ENCODE measurements at places on chromosomes 12 and 14. TPM values are rescaled to one million over a fixed set of nuclear protein-coding genes. Genes with fewer than 3 reads are reported as not detected.

DNA sequence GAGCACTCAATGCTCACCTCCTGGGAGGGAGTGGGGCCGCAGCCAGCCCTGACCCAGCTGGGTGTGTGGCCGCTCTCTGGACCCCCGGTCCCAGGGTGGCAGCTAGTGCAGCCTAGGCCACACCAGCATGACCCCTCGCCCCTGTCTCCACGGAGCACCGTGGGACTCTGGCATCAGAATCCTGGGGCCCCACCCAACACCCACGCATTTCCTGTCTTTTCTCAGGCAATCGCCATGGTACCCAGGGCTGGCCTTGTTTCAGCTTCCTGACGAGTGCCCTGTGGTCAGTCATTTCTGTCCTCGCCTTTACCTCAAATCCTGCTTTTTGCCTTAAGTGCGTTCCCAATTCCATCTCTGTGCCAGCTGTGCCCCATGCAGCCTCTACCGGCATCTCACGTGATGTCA, 15.9 kb downstream of the PACS2 start:
- H3K36me3 ChIP-seq = no peaks in the 10 kb centered on the region
- H3K27ac ChIP-seq = no peak overlapping the region
- no peaks in the 10 kb centered on the region for H3K27me3 ChIP-seq

GRCh38 chr12:3313675-3314663, 177.0 kb upstream of the PRMT8 start:
- no peak overlapping the region for H3K4me3 ChIP-seq
- no peaks in the 10 kb centered on the region for H3K36me3 ChIP-seq
- no peaks in the 10 kb centered on the region for H3K27me3 ChIP-seq
- no peak overlapping the region for H3K27ac ChIP-seq

Gene A2M
- polyA plus RNA-seq = 0.15 TPM

- no peaks in the 10 kb centered on the region for H3K36me3 ChIP-seq
- no peaks in the 10 kb centered on the region for H3K27me3 ChIP-seq
- no peak for DNase-seq
- H3K4me1 ChIP-seq = no peaks in the 10 kb centered on the region
- H3K4me3 ChIP-seq = no peak overlapping the region
These were observed 189.7 kb downstream of the EPS8 start for GRCh38 chr12:15599266-15600037.

Gene IRAK3
- polyA plus RNA-seq = 0.28 TPM

- no peak for DNase-seq
- no peaks in the 10 kb centered on the region for H3K36me3 ChIP-seq
- peaks cover 2% of the 10 kb centered on the region for H3K4me1 ChIP-seq
- no peaks in the 10 kb centered on the region for H3K27me3 ChIP-seq
These were observed 17.2 kb downstream of the ZBTB42 start for GRCh38 chr14:104817930-104818713.

DNA sequence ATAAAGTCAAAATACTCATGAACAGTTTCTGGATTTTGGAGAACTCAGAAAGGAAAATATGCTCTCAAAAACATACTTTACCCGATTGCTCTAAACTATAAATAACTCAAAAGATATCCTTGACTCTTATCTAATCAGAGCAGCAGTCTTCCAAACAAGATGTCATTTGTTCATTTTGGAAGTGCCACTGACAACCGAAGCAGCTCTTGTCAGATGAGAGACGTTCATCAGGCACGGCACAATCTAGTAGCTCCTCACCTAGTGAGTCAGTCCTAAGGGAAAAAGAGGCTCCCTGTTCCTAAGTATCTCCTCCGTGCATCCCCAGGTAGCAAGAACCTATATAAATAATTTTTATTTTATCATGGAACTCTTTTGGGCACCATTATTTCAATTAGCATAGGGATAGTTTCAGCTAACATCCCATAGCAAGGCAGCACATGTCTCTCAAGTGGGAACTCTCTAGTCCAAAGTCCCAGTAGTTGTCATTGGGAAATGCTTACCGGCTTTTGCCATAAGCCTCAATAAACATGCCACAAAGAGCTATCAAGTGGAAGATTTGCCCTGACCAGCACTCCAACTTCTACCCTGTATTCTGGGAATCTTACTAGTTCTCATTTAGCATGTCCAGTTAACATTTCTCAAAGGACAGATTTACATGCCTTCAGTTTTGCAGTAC, 14.1 kb upstream of the TMEM263 start:
- no peaks in the 10 kb centered on the region for H3K27me3 ChIP-seq
- H3K36me3 ChIP-seq = no peaks in the 10 kb centered on the region
- H3K27ac ChIP-seq = no peak overlapping the region
- DNase-seq = no peak

Gene B4GALNT1
- polyA plus RNA-seq = 2.3 TPM

DNA sequence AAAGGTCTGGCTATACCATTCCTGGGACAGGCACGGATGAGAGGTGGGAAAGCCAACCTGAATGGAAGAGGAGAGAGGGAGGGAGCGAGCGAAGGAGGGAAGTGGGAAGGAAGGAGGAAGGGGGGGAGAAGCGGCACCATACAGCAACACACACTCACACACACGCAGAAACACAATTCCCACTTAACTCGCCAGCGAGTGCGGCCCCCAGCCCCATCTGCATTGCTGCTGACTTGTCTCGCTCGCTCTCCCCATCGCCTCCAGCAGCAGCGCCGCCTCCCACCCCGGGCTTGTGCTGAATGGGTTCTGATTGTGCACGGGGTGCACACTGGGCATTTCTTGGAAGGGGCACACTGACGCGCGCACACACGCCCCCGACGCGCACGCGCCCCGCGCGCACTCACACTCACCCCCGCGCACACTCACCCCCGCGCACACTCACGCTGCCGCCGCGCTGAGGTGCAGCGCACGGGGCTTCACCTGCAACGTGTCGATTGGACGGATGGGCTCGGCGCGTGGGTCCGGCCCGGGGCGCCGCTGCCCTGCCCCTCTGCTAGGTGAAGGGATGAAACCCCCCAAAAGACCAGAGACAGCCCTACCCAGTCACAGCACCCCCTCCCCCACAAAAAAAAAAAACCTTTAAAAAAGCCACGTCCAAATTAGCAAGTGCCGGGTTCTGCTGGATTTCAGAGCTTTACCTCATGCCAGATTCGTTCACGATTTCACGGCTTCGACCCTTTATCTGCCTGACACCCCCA, 685 bp downstream of the GRIN2B start:
- H3K4me1 ChIP-seq = peaks cover 4% of the 10 kb centered on the region
- H3K36me3 ChIP-seq = no peaks in the 10 kb centered on the region
- H3K4me3 ChIP-seq = peak overlapping the region; percentile 66
- no peak for DNase-seq
- no peak overlapping the region for H3K27ac ChIP-seq
- peaks cover 8% of the 10 kb centered on the region for H3K27me3 ChIP-seq

Measured in H1 (cell line).